ENCODE measurements at places on chromosomes 7 and 10. TPM values are rescaled to one million over a fixed set of nuclear protein-coding genes. Genes with fewer than 3 reads are reported as not detected.
A peak's percentile ranks its signal among the peaks of the same experiment; 100 is the strongest.

GRCh38 chr7:129607471-129608120, 3.9 kb upstream of the NRF1 start:
- H3K27me3 ChIP-seq: no peaks in the 10 kb centered on the region

- no peak for DNase-seq
- H3K4me1 ChIP-seq: no peaks in the 10 kb centered on the region
- H3K36me3 ChIP-seq: no peaks in the 10 kb centered on the region
- no peak overlapping the region for H3K27ac ChIP-seq
- no peaks in the 10 kb centered on the region for H3K27me3 ChIP-seq
Observed at GRCh38 chr10:64112701-64113355, 591.6 kb downstream of the REEP3 start.

DNA sequence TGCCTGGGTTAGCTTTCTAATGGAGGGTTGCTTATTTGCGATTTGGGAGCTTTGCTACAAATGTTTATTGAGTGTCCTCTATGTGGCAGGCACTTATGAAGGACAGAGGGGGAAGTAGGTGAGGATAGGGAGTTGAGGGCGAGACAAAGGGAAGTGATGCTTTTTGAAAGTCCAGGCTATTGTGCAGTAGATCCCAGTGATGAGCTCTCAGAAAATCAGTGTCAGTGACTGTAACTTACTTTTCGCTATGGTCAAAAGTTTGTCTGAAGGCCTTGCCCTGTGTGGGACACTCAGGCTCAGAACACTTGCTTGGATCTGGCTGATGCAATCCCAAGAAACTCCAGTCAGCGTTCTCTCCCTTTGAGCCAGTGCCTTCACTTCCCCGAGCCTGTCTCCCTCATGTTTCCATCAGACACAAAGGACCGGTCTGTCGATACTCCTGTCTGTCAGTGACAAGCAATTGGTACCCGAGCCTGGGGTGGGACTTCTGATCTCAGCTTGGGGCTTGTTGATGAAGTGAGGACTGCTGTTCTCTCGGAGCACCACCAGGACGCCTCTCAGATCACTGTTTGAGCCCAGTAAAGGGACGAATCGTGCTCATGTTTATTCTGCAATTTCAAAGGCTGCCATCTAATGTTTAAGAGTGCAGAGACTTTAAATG, 63.1 kb upstream of the SORCS3 start:
- H3K27me3 ChIP-seq: no peaks in the 10 kb centered on the region
- no peak overlapping the region for H3K27ac ChIP-seq
- no peaks in the 10 kb centered on the region for H3K36me3 ChIP-seq
- no peak for DNase-seq
- H3K4me3 ChIP-seq: no peak overlapping the region

DNA sequence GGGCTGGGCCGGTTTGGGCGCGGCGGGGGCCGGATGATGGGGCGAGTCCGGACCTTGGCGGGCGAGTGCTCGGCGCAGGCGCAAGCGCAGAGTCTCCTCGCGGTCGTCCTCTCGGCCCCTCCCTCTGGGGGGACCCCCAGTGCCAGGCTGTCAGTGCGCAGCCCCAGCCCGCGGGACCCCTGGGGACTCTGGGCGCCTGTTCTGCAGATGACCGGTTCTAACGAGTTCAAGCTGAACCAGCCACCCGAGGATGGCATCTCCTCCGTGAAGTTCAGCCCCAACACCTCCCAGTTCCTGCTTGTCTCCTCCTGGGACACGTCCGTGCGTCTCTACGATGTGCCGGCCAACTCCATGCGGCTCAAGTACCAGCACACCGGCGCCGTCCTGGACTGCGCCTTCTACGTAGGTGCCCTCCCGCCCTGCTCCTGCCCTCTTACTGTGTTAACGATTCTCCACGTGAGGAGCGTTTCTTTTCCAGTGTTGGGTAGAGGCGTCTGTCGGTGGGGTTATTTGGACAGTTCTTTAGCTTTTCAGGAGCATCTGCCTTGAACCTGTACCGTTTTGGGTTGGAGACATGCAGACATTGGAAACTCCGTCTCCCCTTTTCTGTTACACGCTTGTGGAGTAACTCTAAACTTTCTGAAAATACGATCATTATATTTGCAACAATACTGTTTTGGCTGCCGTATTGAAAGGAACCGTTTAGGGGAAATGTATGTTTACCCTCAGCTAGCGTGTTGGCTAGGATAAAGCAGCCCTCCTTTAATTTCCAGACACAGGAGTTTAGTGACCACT, 706 bp downstream of the BUB3 start:
- H3K4me3 ChIP-seq: peak overlapping the region; percentile 92
- peaks cover 26% of the 10 kb centered on the region for H3K36me3 ChIP-seq
- H3K27me3 ChIP-seq: peaks cover 5% of the 10 kb centered on the region
- H3K27ac ChIP-seq: peak overlapping the region; percentile 80

DNA sequence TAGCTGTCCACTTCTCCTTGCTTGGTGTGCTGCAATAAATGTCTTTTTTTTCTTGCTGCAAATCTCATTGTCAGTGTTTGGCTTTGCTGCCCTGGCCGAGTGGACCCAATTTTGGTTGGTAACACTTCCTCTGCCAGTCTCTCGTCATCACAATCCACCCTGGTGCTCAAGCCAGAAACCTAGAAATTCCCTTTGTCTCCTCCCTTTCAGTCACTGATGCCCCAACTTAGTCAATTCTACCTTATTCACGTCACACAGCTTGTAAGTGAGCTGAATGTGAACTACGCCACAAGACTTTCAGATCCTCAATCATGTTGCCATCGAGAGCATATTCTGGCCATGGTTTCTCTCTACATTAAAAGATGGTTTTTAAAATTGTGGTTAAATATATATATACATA, 13.0 kb upstream of the FRA10AC1 start:
- H3K4me1 ChIP-seq: no peaks in the 10 kb centered on the region
- peaks cover 3% of the 10 kb centered on the region for H3K27me3 ChIP-seq
- no peaks in the 10 kb centered on the region for H3K36me3 ChIP-seq
- DNase-seq: no peak

- H3K36me3 ChIP-seq: no peaks in the 10 kb centered on the region
- H3K4me3 ChIP-seq: no peak overlapping the region
- no peaks in the 10 kb centered on the region for H3K27me3 ChIP-seq
- DNase-seq: no peak
- no peak overlapping the region for H3K27ac ChIP-seq
Observed at GRCh38 chr7:93622036-93623033, 47.8 kb upstream of the CALCR start.

- DNase-seq: no peak
- H3K27ac ChIP-seq: no peak overlapping the region
- no peak overlapping the region for H3K4me3 ChIP-seq
- no peaks in the 10 kb centered on the region for H3K27me3 ChIP-seq
- H3K36me3 ChIP-seq: no peaks in the 10 kb centered on the region
Observed at GRCh38 chr10:19918794-19919193, 102.6 kb downstream of the PLXDC2 start.

GRCh38 chr7:18019555-18019954, 8.1 kb downstream of the PRPS1L1 start:
- no peaks in the 10 kb centered on the region for H3K4me1 ChIP-seq
- no peaks in the 10 kb centered on the region for H3K36me3 ChIP-seq
- no peak overlapping the region for H3K27ac ChIP-seq

- no peaks in the 10 kb centered on the region for H3K4me1 ChIP-seq
- DNase-seq: no peak
- H3K4me3 ChIP-seq: no peak overlapping the region
- H3K36me3 ChIP-seq: no peaks in the 10 kb centered on the region
- no peaks in the 10 kb centered on the region for H3K27me3 ChIP-seq
Observed at GRCh38 chr10:51960494-51960895, 261.1 kb upstream of the CSTF2T start.

DNA sequence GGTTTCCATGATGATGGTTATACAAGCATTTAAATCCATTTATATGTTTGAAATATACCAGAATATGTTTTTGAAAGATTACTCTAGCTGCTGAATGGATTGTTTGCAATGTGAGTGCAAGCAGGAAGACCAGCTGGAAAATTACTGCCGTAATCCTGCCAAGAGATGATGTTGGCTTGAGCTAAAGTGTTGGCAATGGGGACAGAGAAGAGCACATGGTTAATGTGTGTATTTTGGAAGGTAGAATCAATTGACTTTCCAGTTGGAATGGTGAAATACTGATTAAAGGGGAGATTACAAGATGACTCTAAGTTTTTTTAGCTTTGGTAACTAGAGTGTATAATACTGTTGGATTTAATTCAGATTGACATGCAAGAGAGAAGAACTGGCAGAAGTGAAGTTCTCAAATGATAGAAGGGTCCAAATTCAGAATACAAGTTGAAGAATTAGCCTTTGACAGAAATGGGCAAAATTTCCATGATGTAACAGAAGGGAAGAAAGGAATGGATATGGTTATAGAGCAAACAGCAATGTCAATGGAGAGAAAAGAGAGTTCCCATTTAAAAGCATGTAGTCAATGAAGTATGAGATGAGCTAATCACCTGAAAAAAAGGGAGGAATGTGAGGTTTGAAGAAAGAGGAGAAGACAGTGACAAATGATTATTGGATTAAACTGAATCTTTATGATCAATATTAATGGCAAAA, 422.0 kb downstream of the CDC14C start:
- H3K4me3 ChIP-seq: no peak overlapping the region
- H3K36me3 ChIP-seq: no peaks in the 10 kb centered on the region
- no peaks in the 10 kb centered on the region for H3K27me3 ChIP-seq
- no peak for DNase-seq
- no peaks in the 10 kb centered on the region for H3K4me1 ChIP-seq
- H3K27ac ChIP-seq: no peak overlapping the region

DNA sequence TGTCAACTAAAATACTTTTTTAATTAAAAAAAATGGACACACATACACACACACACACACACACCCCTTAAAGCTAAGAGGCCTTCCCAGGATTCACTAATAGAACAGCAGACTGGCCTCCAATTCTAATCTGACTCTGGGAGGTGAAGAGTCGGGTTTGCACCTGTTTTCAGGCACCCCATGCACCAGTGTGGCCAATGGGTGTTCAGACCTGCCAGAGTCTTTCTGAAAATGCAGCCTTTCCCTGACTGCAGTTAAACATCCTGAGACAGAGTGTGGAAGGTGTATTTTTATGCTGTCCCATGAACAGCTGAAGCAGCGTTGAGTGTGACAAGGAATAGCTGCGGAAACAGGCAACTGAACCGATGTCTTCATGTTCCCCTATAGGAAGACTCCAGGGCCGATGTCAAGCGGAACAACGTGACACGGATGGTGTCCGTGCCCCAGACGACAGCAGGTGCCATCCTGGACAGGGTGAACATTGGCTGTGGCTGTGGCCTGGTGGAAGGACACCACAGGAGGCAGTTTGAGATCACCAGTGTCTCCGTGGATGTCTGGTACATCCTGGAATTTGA, 74.6 kb upstream of the LYZL2 start:
- no peaks in the 10 kb centered on the region for H3K27me3 ChIP-seq
- H3K4me1 ChIP-seq: peaks cover 55% of the 10 kb centered on the region
- peak overlapping the region; percentile 63 for H3K4me3 ChIP-seq
- DNase-seq: no peak
- peak overlapping the region; percentile 86 for H3K27ac ChIP-seq

- H3K27me3 ChIP-seq: no peaks in the 10 kb centered on the region
- H3K27ac ChIP-seq: no peak overlapping the region
- H3K36me3 ChIP-seq: no peaks in the 10 kb centered on the region
- no peak for DNase-seq
- H3K4me1 ChIP-seq: no peaks in the 10 kb centered on the region
Observed at GRCh38 chr7:3943779-3944520, 642.9 kb downstream of the SDK1 start.

DNA sequence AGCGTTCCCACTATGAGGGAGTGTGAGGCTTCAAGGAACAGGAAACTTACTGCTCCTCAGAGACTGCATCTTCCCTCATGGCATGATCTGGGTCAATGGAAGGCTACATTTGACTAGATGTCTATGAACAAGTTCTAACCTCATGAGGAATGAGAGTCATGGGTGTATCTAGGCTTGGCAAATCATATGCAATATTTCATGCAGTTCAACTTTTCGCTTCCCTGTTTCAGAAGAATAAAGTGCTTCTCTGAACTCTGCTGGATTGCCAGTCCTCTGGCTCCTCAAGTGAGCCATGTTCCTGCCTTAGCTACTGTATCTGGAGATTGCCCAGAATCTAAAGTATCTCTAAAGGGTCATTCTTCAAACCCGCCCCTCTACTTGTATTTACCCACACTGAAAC, 54.3 kb upstream of the SEMA3A start:
- H3K36me3 ChIP-seq: no peaks in the 10 kb centered on the region
- H3K4me1 ChIP-seq: no peaks in the 10 kb centered on the region
- no peaks in the 10 kb centered on the region for H3K27me3 ChIP-seq
- no peak for DNase-seq

GRCh38 chr10:109824206-109824605, 99.1 kb downstream of the XPNPEP1 start:
- no peaks in the 10 kb centered on the region for H3K27me3 ChIP-seq
- no peak overlapping the region for H3K27ac ChIP-seq
- H3K4me1 ChIP-seq: no peaks in the 10 kb centered on the region
- no peak overlapping the region for H3K4me3 ChIP-seq

- H3K4me3 ChIP-seq: no peak overlapping the region
- no peaks in the 10 kb centered on the region for H3K36me3 ChIP-seq
- no peaks in the 10 kb centered on the region for H3K4me1 ChIP-seq
Observed at GRCh38 chr10:108615576-108616320, 1307.6 kb downstream of the XPNPEP1 start.

- H3K36me3 ChIP-seq: no peaks in the 10 kb centered on the region
- H3K27me3 ChIP-seq: no peaks in the 10 kb centered on the region
- H3K27ac ChIP-seq: no peak overlapping the region
Observed at GRCh38 chr10:77711683-77712049, 74.1 kb upstream of the KCNMA1 start.

DNA sequence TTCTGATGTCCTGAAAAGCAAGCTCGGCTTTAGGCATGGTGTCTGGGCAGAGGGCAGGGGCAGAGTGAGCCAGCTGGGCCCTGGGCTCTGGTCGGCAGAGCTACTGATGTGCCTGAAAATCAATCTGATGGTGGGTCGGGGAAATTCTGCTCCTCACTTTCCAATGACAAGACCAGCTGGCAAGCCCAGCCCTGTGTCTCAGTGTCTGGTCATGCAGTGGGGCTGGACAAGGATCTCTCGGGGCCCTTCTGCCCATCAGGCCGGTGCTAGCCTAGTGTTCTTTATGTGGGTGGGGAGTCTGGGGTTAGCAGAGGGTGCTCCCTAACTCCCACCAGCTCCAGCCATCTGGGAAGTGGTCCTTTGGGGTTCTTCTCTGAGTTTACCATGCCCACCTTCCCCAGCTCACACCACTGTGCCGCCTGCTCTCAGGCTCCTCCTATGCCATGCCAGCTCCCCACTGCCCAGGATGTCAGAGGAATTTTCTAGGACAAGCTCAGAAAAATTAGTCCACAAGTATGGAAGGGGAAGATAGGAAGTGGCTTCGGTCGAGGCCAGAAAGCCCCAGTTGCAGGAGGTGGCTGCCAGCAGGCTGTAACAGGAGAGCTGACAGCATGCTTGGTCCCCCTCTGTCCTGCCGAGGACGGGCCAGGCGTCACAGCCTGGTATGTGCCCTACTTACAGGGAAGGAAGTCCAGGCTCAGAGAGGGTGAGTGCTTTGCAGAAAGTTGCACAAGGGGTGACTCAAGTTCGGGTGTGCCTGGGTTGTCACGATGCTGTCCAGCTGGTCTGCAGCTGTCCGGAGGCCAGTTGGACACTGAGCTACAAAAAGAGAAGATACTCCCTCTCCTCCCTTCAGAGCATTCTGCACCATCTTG, 135.2 kb downstream of the ADCY1 start:
- no peak for DNase-seq
- no peak overlapping the region for H3K27ac ChIP-seq
- no peaks in the 10 kb centered on the region for H3K4me1 ChIP-seq
- H3K36me3 ChIP-seq: no peaks in the 10 kb centered on the region
- no peak overlapping the region for H3K4me3 ChIP-seq

Gene GIMAP5
- total RNA-seq: 58.1 TPM

Gene PNLIPRP1
- not detected for total RNA-seq

Gene DOCK1
- total RNA-seq: 0.34 TPM

Gene AKR1C4
- not detected for total RNA-seq

Gene NUB1
- total RNA-seq: 82.0 TPM

Gene ARL3
- 2.4 TPM for total RNA-seq

Gene BMPER
- total RNA-seq: 0.81 TPM

Gene SPAM1
- total RNA-seq: not detected

Gene GIMAP4
- total RNA-seq: 74.9 TPM

All from naive thymus-derived CD4-positive, alpha-beta T cell (primary cell).